ENCODE measurements at places on chromosomes 2 and 18. TPM values are rescaled to one million over a fixed set of nuclear protein-coding genes. Genes with fewer than 3 reads are reported as not detected.

DNA sequence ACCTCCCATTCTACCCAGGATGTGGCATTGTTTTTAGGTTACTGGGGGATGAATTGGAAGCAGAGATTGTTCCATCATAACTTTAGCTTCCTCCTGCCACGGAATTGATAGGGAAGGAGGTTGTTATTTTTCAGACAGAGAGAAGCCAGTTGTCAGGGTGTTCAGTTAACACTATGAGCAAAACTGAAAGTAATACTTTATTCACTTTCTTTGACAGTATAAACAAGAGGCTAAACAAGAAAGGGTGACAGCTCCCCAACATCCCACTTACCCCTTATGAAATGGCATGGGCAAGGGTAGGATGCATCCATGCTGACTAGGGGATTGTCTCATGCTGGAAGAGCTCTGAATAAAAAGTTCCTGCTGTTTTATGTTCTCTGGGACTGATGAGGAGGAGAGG, 36.4 kb upstream of the GAREM1 start:
- DNase-seq, result no peak

GRCh38 chr2:67240507-67240906, 156.6 kb upstream of the ETAA1 start:
- no peak for DNase-seq

The MYCN gene
- total RNA-seq, result not detected

The GAL3ST2 gene
- 0.53 TPM for total RNA-seq

DNA sequence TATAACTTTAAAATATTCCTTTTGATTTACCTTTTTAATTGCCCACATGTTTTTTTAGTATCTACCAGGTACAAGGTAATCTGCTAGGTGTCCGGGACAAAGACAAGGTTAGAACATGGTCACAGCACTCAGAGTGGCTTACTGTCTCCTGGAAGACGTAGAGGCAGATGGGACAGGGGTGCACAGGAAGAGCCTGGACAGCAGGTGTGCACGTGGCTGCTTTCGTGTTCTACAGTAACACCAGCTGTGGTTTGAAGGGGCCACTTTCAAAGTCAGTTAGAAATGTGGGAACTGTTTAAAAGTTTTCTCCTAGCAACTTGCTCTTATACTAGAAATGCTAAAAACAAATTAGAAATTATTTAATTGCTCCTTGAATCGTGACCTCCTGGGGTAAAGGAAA, 102.9 kb upstream of the ALPP start:
- no peak for DNase-seq

- no peak for DNase-seq
Measured at GRCh38 chr2:105410554-105410953, 11.7 kb upstream of the FHL2 start.

The TUBB6 gene
- 4.3 TPM for total RNA-seq

DNA sequence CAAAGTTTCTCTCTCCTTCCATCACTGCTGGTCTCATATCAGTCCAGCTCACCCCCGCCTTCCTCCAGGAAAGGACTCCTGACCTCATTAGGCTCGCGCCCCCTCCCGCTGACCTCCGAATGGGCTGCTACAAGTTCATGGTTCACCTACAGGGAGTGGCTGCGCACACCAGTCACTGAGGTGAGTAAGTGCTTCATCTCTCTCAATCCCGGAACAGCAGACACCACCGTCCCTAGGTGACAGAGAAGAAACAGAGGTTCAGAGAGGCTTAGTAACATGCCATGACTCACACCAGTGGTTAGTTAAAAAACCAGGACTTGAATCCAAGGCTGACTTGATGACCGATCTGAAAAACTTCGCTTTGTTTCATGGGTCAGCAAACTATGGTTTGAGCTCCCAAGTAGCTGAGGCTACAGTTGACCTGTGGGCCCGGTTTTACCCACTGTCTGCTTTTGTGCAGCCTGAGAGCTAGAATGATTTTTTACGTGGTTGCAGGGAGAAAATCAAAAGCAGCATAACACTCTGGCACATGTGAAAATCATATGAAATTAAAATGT, 42.0 kb downstream of the ZFP36L2 start:
- peak; percentile 81 for DNase-seq

The CFAP65 gene
- not detected for total RNA-seq

All from activated T-cell treated with anti-CD3 and anti-CD28 coated beads, Interleukin-2, amount 50 U/mL, for 72 hours (primary cell).